ENCODE measurements at places on chromosomes 7 and 10. TPM values are rescaled to one million over a fixed set of nuclear protein-coding genes. Genes with fewer than 3 reads are reported as not detected.

MACC1 gene
- total RNA-seq, result 11.0 TPM

TMEM196 gene
- total RNA-seq, result not detected

DDC gene
- not detected for total RNA-seq

TRPV5 gene
- not detected for total RNA-seq

OR2A42 gene
- not detected for total RNA-seq

MYO1G gene
- total RNA-seq, result 0.55 TPM

FRMD4A gene
- total RNA-seq, result 19.6 TPM

UPK3B gene
- 2.1 TPM for total RNA-seq

CHST3 gene
- total RNA-seq, result 6.0 TPM

CALHM3 gene
- not detected for total RNA-seq

SLC13A1 gene
- not detected for total RNA-seq

CPEB3 gene
- 1.1 TPM for total RNA-seq

LAMB1 gene
- total RNA-seq, result 75.8 TPM

NUP205 gene
- 158 TPM for total RNA-seq
